ENCODE measurements at places on chromosomes 5 and 9.

GRCh38 chr5:5316334-5316733, 106.1 kb upstream of the ICE1 start:
- DNase-seq, result no peak

GRCh38 chr5:62509806-62510205, 68.8 kb upstream of the LRRC70 start:
- DNase-seq, result no peak

DNA sequence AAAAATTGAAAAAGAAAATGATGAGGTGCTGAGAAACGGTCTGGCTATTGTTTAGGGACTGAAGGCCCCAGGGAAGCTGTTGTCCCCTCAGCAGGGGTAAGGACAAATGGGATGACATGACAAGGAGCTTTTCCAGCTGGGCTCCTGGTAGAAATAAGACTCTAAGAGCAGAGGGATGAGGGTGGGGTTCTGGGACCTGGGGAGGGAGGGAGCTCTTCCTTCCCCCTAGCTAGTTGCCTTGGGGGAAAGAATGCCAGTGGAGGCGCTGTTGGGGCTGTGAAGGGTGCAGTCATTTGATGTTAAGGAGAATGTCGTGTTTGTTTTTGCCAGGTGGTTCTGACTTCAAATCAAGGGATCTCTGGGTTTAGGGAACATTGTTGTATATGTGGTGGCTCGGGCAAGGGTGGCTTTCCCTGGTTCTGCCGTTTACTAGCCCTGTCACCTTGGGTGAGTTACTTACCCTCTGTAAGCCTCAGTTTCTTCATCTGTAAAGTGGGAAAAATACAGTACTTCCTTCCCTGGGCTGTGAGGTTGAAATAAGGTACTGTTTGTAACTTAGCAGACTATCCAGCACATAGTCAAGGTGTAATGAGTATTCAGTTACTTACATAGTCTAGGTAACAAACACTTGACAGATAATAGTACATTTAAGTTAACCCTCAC, 47.8 kb downstream of the WWC1 start:
- no peak for DNase-seq

DNA sequence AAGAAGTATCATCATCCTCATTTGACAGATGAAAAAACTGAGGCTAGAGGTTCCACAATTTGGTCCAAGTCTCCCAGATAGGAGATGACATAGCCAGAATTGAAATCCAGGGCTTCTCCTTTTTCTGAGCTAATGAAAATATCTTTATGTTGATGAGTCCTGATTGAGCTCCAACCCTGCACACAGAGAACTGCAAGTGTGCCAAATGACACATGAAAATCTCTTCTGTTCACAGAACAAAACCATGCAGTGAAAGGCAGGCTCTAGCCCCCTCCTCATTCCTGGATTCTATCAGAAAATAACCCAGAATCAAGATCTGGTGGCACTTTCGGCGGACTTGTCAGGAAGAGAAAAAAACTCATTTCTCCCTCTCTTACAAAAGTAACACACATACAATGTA, 124.0 kb downstream of the GLIS3 start:
- DNase-seq, result no peak

GRCh38 chr5:17492770-17493169, 5.3 kb upstream of the TAF11L2 start:
- no peak for DNase-seq

GRCh38 chr5:122523776-122524175, 211.7 kb downstream of the SNCAIP start:
- no peak for DNase-seq

- no peak for DNase-seq
These were observed 5.4 kb downstream of the PCAT7 start for GRCh38 chr9:94560237-94560636.

DNA sequence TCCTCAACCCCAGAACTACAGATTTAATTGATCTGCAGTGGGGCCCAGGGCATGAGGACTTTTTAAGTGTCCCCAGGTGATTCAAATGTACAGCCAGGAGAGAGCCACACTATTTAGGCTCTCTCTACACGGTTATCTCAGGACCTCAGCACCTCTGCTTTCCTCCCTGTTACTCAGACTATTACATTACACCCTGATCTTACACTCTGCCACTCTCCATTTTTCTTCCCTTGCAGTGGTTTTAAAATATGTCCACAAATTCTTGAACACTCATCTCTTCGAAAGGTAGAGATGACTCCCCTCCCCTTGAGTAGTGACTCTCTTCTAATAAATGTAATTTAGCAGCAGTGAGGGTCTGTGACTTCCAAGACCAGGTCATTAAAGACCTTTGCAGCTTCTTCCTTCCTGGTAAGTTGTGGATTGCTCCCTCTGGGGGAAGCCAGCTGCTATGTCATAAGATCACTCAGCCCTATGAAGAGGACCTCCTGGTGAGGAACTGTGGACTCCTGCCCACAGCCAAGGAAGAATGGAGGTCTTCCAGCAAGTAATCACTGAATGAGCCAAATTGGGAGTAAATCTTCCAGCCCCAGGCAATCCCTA, 87.5 kb upstream of the SSBP2 start:
- DNase-seq, result no peak

- DNase-seq, result no peak
These were observed 102.3 kb upstream of the GRIN3A start for GRCh38 chr9:101840694-101841188.

DNA sequence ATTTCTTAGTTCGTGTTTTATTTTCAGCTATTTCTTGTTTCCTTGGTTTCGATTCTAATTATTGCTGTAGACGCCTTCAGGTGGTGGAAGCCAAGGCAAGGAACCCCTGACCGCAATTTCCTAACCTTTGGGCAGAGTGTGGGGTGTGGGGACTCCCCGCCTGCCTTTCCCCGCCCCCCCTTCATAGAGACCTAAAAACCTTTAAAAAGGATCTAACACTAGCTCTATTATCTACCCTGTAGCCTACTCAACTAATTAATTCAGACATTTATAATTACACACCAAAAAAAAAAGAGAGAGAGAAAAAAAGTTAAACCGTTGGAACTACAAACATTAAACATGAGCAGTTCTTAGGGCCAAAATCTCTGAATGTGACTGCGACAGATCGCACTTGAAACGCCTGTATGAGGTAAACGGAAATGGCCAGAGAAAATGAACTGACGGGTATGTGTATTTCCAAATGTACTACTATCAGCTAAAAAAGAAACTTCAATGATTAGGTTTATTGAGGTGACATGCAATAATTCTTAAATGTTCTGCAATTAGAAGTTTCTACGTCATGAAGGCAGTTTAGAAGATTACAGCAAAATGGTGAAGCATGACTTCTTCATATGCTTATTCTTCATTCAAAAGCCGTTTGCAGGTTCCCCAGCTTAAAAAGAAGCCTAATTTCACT, 19.0 kb upstream of the FER start:
- DNase-seq, result no peak

Measured in smooth muscle cell of the brain vasculature (primary cell).